ENCODE measurements at places on chromosomes 5 and 9.
A peak's percentile ranks its signal among the peaks of the same experiment; 100 is the strongest.

DNA sequence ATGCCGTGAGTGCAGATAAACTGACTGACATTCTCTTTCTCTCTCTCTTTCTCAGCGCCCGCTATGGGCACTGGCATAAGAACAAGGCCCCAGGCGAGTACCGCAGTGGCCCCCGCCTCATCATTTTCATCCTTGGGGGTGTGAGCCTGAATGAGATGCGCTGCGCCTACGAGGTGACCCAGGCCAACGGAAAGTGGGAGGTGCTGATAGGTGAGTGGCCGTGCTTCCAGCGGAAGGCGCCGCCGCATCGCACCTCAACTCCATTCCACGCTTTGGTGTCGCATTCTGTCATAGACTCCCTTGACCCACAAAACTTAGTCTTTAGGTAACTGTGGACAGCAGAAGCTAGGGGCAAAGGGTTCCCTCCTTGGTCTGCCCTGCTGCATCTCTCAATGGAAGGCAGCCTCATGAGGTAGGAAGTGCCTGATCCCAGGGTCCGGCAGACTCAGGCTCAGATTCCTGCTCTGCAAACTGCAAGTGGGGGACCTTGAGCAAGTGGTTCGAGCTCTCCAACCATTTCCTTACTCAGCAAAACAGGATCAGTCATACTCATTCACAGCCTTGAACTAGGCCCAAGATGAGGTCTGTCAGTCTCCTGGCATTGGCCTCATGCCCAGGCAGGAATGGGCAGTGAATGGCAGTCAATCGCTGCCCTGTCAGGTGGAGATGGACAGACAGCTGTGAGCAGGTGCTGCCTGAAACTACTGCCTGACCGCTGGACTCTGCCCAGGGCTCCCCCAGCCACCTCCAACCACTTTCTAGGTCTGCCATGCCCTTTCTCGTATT lies 24.2 kb upstream of the CFAP157 start:
- no peak for DNase-seq

- no peak for DNase-seq
Observed at GRCh38 chr5:13439430-13439829, 505.1 kb downstream of the DNAH5 start.

GRCh38 chr5:155729684-155730059 lies 597.3 kb upstream of the SGCD start:
- no peak for DNase-seq

- DNase-seq, result no peak
Observed at GRCh38 chr5:143056792-143057579, 286.8 kb downstream of the ARHGAP26 start.

GRCh38 chr5:95441636-95442035 lies 50.5 kb downstream of the FAM81B start:
- DNase-seq, result no peak

- DNase-seq, result no peak
Observed at GRCh38 chr9:14271093-14271673, 42.8 kb downstream of the NFIB start.

- no peak for DNase-seq
Observed at GRCh38 chr5:124528838-124529237, 217.6 kb downstream of the ZNF608 start.

DNA sequence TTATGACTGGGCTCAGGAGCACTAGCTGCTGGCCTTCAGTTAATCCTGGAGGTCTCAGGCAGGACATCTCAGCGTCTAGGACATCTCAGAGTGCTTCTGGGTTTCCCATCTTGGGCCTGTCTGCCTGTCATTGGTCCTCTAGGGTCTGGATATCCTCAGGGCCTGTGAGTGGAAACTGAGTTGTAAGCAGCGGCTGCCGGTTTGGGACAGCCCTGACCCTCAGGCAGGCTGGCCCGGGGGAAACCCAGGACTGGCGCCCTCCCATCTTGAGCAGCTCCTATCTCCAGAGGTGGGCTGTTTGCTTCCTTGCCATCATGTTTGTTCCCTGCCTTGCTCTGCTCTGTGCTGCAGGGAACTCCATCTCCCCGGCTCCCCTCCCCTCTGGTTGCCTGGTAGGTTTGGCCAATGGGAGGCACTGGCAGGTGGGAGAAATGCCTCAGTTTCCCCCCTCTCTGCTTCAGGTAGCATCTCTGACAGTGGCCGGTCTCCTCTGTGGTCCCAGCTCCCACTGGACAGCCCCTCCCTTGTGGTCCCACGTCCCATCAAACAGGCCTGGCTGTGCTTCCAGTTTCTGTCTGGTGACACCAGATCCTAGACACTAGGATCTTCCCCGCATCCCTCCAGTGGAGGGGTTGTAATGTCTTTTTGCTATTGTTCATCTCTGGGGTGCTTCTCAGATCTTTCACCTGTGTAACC lies 57.4 kb downstream of the ARHGEF37 start:
- DNase-seq, result no peak

- DNase-seq, result no peak
Observed at GRCh38 chr9:95409650-95410426, 92.3 kb upstream of the FANCC start.

DNA sequence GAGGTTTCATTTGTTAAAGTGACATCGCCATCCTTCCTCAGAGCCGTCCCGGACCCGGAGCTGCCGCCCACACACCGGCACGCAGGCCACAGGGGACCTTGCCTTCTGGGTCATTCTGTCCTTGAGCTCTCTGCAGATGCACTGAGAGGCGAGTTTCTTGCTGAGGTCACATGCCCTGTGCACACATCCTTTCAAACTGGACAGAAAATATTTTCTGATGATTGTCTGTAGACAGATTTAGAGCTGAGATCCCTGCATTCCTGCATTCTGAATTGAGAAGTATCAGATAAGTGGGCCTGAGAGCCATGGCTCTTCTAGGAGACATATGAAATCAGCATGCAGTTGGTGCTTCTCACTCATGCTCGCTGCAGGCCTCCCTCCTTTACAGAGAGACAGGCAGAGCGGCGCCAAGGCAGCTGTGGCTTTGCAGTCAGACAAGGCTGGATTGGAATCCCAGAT lies 25.4 kb downstream of the BOD1 start:
- DNase-seq, result no peak

DNA sequence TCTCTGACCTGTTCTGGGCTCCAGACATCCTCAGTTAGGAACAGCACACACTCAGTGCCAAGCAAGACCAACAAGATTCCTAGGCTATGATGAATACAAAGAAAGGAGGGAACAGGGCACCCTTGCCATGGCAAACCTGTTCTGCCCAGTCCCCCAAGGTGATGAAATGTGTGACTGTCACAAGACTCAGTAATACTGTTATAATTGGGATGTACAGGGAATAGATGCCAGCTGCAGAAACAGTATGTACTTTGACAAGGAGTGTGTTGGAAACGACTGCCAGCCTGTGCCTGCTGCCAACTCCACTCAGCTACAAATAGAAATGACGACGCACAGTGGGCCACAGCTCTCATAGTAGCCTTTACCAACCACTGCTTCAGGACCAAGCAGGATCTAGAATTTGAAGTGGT lies 453.0 kb downstream of the EFNA5 start:
- DNase-seq, result no peak

- DNase-seq, result peak; percentile 40
Observed at GRCh38 chr5:40437452-40437861, 242.3 kb upstream of the PTGER4 start.

DNA sequence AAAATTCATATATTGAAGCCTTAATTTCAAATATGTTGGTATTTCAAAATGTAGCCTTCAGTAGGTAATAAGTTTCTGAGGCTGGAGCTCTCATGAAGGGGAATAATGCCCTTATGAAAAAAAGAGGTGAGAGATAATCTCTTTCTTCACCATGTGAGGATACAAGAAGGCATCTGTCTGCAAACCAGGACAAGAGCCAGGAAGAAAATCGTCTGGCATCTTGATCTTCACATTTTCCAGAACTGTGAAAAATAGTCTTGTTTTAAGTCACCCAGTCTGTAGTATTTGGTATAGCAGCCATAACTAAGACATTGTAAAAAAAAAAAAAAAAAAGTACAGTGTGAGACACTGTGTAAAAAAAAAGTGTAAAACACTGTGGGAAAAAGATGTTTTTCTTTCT lies 768.9 kb downstream of the TAF11L14 start:
- DNase-seq, result no peak

DNA sequence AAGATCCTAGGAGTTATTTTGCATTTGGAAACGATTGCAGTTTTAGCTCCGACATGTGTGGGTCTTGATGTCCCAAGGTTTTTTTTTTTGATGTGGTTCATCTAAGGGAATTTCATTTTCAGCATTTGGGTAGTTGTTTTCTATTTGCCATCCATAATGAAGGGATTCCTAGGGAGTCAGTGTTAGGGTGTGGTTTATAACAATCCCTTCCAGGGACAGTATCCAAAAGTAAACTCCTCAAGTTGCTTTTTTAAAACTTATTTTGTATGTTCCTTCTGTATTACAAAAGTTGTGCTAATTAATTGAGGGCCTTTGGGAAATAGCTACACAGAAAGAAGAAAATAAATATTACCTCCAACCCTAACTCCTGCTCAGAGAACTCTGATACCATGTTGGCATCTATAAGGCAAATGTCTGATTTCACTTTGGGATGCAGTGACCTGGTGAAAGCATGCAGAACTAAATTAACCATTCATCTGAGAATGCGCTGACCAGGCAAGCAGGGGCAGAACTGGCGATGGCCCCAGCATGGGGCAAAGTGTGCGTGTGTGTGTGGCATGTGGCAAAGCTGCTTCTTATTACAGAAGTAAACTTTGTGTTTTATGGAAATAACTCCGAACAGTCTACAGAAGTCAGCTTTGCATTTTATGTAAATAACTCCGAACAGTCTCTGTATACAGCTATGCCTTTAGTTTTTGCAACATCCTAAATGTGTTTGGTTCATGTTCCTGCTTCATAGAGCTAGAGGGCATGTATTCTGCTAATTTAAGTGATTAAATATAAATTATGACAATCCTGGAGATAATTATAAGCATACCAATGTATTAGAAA lies 237.2 kb downstream of the TRPM3 start:
- DNase-seq, result no peak

DNA sequence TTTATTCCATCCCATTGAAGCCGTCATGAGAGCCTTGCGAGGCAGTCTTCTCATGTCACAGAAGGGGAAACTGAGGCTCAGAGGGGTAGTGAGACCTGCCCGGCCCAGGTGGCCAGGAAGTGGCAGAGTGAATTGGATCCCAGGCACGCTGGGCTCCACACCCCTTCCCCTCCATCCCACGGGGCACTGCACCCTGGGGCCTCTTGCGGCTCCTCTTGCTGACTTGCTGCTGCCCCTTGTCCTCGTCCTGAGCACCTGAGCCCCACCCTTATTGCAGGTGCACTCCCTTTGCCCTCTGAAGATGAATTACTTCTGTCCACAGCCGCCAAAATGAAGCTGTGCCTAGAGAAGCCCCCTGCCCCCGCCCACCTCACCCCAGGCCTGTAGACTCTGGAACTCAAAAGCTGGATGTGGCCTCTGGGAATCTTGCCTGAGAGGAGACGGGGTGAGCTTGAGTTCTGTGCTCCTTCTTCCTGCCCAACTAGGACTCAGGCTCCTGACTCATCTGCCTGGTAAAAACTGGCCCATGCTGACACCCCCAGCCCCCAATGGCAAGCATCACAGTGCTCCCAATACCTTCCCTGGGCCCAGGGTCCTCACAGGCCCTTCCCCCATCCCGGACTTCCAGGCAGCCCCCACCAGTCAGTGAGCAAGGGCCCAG lies 6.4 kb downstream of the NEURL1B start:
- no peak for DNase-seq

GRCh38 chr9:131436376-131436775 lies 42.5 kb downstream of the PRRC2B start:
- no peak for DNase-seq

- no peak for DNase-seq
Observed at GRCh38 chr5:56356836-56357160, 123.7 kb upstream of the ANKRD55 start.

DNA sequence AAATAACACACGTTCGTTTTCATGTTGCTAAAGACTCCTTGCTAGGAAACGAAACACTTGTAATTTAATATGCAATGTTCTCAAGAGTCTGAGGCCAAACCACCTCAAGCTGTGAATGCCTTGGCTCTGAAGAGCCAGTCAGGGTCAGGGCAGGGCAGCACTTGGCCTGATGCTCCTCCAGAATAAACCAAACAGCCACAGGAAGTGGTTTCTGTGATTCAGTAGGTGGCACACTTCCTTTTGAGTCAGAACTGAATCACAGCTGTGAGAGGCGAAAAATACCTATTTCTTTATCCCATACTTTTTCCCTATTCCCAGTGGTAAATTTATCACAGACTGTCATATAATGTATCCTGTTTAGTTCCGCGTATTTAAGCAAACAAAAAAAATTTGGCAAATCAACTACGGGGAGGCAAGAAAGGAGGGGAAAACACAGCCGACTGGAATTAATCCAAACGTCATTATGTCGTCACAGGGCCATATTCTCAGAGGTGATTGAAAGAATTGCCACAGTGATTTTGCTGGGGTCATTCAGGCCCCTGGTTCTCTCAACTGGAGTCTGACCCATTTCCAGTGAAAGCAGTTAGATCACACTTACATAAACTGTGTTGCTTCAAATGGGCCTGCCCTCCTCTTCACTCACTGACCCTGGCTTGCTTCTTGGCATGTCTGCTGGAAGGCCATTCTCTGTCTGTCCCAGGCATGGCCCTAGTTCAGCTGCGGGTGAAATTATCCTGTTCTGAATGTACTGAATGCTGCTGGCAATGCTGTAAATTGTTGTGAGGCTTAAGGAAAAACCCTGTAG lies 71.2 kb downstream of the ARRDC3 start:
- DNase-seq, result peak; percentile 55

DNA sequence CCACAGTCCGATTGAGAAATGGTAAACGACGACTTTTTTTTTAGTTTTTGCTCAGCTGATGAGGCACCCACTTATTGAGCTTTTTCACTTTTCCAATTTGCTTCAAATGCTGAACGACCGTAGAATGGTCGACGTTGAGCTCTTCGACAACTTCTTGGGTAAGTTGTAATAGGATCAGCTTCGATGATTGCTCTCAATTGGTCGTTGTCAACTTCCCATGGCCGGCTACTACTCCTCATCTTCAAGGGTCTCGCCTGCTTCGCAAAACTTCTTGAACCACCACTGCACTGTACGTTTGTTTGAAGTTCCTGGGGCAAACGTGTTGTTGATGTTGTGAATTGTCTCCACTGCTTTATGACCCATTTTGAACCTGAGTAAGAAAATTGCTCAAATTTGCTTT lies 35.7 kb downstream of the NSD1 start:
- no peak for DNase-seq

DNA sequence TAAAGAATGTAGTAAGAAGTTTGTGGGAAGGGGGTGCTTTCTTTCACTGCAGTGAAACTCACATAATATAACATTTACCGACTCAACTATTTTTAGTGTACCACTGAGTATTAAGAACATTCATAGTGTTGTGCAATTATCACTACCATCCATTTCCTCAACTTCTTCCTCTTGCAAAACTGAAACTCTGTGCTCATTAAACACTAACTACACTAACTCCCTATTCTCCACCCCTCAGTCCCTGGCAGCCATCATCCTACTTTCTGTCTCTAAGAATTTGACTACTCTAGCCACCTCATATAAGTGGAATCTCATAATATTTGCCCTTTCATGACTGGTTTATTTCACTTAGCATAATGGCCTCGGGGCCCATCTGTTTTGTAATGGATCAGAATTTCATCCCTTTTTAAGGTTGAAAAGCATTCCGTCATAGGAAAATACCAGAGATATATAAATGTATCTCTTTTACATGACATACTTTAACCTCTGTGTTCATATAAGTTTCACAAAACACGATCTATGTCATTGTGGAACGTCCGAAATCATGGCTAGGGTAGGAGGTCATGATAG lies 56.3 kb upstream of the DIRAS2 start:
- DNase-seq, result no peak

- DNase-seq, result no peak
Observed at GRCh38 chr5:115179394-115180164, 9.9 kb upstream of the TRIM36 start.

Measured in activated T-cell treated with anti-CD3 and anti-CD28 coated beads for 24 hours (primary cell).